ENCODE measurements at places on chromosomes 16 and 17. TPM values are rescaled to one million over a fixed set of nuclear protein-coding genes. Genes with fewer than 3 reads are reported as not detected.

The EVI2B gene
- total RNA-seq: 0.10 TPM

The IRF8 gene
- 0.49 TPM for total RNA-seq

The CNTD1 gene
- not detected for total RNA-seq

The CD300LG gene
- not detected for total RNA-seq

The NOL11 gene
- 72.1 TPM for total RNA-seq

The TEKT3 gene
- total RNA-seq: not detected

The TNFRSF17 gene
- total RNA-seq: not detected

The FAM234A gene
- 49.9 TPM for total RNA-seq

The AURKB gene
- 159 TPM for total RNA-seq
